ENCODE measurements at places on chromosomes 12 and 14.

- DNase-seq: no peak
These were observed 58.2 kb downstream of the ALG10B start for GRCh38 chr12:38374751-38375150.

DNA sequence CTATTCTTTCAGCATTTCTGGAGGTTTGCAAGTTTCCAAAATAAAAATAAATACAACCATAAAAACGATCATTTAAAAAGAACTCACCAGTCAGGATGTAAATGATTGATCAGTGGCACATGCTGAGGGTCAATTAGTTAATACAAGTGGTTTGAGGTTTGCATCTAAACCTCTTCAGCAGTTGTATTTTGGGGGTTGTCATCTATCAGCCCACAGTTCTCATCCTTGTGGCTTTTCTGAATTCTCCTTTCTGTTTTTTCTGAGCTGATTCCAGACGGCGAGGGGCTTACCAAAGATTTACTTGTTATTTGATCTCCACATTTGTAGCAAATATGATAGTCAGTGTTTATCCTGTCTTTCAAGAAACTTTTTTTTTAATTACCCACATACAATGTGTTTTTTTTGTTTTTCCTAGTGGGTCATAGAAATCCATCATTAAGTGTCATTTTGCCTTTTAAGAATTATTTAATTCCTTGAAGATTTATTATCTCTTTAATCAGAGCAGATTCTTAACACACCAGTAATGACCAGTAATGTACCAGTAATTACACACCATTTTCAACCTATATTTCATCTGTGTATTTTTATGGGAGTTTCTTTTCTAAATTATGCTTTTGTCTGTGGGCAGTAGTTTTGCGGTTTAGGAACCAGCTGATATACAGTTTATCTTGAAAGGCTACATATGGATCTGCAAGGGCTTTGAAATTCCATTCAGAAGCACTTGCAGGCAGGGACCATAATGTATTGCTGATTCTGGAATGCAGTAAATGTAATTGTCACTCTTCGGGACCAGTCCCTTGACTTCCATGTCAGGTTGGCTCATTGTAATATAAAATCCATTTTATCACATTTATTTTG lies 56.3 kb upstream of the DAAM1 start:
- DNase-seq: no peak

DNA sequence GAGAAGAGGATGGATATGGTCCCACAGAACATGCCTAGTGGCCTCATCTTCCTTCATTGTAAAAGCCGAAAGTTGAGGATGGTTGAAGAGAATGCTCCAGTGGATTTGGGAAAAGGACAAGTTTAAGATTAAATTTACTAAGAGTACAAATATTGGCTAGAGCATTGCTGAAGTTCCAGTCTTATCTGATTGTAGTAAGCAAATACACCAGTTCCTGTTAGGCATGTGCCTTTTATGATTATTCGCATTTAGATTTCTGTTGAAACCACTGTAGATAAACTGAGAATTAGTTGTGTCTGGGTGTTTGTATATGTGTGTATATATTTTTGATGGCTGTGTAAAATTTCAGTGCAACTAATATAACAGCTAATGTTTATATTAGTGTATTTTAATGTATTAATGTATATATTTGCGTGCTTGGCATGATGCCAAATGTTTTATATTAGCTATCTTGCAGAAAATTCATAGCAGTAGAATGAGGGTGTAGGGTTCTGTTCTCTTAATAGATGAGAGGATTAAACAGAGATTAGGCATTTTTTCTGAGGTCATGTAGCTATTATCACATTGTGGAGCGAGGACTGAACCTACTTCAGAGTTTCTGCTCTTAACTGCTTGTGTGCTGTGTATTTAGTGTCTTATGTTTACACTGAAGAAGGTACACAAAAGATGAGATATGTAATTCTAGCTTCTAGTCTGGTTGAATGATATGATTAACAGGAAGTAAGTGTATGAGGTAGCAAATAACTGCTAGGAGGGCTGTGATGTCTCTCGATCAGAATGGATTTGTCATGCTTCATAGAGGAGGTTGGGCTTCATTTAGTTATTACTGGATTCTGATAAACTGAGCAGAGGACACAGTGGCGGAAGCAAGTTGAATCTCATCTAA lies 21.1 kb downstream of the FKBP3 start:
- DNase-seq: no peak

GRCh38 chr12:72346363-72346944 lies 74.3 kb downstream of the TRHDE start:
- DNase-seq: no peak

- DNase-seq: peak; percentile 60
These were observed 66.1 kb upstream of the DUSP6 start for GRCh38 chr12:89418228-89418910.

DNA sequence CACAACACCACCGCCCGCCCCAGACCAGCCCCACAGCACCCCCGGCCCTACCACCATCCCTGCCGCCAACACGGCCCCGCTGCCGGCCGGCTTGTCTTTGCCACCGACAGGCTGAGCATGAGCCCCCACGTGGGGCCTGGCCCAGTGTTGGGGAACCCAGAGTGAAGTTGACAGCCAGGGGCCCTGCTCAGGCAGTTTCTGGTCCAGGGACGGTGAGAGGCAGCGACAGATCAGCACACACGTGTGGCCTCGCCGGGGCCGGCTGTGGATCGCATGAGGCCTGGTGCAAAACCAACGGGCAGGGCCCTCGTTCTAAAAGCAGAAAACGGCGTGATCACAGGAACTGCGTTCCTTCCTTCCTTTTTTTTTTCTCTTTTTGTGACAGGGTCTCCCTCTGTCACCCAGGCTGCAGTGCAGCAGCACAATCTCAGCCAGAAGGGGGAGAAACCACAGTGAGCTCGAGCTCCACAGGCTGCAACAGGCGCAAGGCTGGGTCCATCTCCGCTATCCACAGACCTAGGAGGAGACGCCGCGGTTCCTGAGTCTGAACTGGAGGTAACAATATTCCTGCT lies 50.5 kb upstream of the FBRSL1 start:
- no peak for DNase-seq

Measured in left lung (tissue), 14 donors.